ENCODE measurements at places on chromosomes 16 and 17. TPM values are rescaled to one million over a fixed set of nuclear protein-coding genes. Genes with fewer than 3 reads are reported as not detected.
A peak's percentile ranks its signal among the peaks of the same experiment; 100 is the strongest.

- peaks cover 25% of the 10 kb centered on the region for H3K27me3 ChIP-seq
- H3K4me1 ChIP-seq = peaks cover 10% of the 10 kb centered on the region
- no peak overlapping the region for H3K4me3 ChIP-seq
- H3K27ac ChIP-seq = no peak overlapping the region
Measured at GRCh38 chr17:7136266-7136877, 21.8 kb upstream of the ASGR2 start.

GRCh38 chr16:11841026-11841425 lies 10.3 kb downstream of the RSL1D1 start:
- no peak for DNase-seq
- peaks cover 87% of the 10 kb centered on the region for H3K36me3 ChIP-seq
- H3K4me1 ChIP-seq = no peaks in the 10 kb centered on the region
- H3K27me3 ChIP-seq = no peaks in the 10 kb centered on the region
- H3K27ac ChIP-seq = no peak overlapping the region

The PRSS33 gene
- not detected for total RNA-seq

The KLHL10 gene
- total RNA-seq = 0.09 TPM

DNA sequence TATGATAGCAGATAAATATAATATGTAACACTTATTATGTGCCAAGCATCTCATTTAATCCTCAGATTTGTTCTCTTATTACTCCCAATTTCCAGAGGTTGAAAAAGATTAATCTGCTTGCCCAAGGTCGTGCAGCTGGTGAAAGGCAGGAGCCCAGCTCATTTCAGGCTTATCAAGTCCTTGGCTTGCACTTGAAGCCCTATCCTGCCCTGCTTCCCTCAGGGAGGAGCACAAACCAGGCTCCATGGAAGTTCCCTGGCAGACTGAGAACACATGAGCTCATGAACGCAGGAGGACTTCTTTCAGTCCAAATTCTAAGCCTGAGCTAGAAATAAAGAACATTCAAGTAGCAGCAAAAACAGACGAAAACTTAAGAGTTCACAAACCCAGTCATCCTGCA lies 74.8 kb downstream of the USP31 start:
- DNase-seq = no peak
- H3K4me3 ChIP-seq = no peak overlapping the region
- H3K27me3 ChIP-seq = no peaks in the 10 kb centered on the region
- H3K36me3 ChIP-seq = peaks cover 32% of the 10 kb centered on the region
- no peak overlapping the region for H3K27ac ChIP-seq

DNA sequence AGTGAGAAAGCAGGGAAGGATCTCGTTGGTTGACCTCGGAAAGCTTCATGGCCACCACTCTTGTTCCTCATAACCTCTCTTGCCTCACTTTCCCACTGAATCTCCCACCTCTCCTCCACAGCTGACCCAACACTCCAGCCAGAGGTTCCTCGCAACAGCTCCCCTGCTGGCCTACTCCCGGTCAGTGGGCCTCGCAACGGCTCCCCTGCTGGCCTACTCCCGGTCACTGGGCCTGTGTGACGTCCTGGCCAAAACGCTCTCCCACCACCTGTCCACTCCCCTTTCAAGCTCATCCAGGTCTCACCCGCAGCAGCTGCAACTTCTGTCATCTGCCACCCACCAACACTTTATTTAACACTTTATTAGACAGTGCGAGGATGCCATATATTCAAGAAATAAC lies 149.1 kb downstream of the VPS53 start:
- H3K4me3 ChIP-seq = no peak overlapping the region
- DNase-seq = peak; percentile 62
- no peaks in the 10 kb centered on the region for H3K27me3 ChIP-seq
- peak overlapping the region; percentile 65 for H3K27ac ChIP-seq
- H3K36me3 ChIP-seq = peaks cover 20% of the 10 kb centered on the region
- H3K4me1 ChIP-seq = peaks cover 13% of the 10 kb centered on the region

DNA sequence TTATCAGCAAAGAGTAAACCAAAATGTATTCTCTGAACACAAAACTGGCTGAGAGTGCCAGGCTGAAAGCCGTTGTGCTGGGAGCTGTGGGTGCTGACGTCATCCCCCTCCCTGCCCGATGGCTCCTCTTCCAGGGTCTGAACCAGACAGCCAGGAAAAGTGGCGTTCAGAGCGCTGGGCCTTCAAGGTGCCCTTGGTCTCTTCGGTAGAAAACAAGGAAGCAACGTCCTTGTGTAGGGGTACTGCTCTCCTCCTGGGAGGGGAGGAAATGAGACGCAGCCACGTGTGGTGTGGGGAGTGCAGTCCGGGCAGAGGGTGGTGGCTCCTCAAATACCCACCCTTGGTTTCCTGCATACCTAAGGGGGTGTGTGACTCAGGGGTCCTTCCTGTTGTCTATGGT lies 394.7 kb downstream of the SEC14L1 start:
- H3K4me1 ChIP-seq = no peaks in the 10 kb centered on the region
- H3K27ac ChIP-seq = no peak overlapping the region
- no peak overlapping the region for H3K4me3 ChIP-seq
- H3K27me3 ChIP-seq = peaks cover 10% of the 10 kb centered on the region
- no peak for DNase-seq

- H3K4me1 ChIP-seq = peaks cover 50% of the 10 kb centered on the region
- H3K4me3 ChIP-seq = no peak overlapping the region
- peak overlapping the region; percentile 40 for H3K27ac ChIP-seq
- no peaks in the 10 kb centered on the region for H3K27me3 ChIP-seq
Measured at GRCh38 chr17:57099165-57099564, 14.1 kb downstream of the AKAP1 start.
